ENCODE measurements at places on chromosomes 16 and 17.

GRCh38 chr16:1820096-1820945 lies 6.3 kb downstream of the HAGH start:
- DNase-seq: no peak

DNA sequence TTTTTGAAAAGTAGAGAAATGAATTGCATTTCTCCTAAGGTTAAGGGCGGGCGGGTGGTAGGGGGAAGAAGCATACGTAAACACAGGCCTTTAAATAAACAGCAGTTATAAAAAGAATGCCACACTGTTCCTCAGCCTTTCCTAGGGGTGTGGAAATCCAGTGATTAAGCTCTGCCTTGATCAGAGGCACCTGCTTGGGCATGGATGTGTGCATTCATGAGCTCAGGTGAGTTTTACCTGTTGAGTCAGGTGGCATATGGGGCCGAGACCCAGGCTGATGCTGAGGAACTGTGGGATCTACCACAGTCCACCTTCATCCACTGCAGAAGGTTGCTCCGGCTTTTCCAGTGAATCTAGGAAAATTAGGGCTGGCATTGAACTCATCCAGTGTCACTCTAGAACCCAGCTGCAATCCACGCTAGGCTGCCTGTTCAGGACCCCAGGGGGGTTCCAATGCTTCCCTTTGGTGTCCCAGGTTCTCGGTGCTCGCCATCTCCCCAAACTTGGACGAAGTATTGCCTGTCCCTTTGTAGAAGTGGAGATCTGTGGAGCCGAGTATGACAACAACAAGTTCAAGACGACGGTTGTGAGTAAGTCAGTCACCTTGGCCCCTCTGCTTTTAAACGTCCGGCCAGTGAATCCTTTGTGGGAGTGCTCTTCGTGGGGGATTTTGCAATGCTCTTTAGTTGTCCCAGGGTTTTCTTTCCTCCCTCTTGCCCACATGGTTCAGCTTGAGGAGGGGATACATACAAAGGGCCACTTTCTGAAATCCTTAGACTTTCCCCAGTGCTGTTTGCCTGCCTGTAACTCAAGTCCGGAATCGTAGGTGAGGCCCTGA lies 72.7 kb downstream of the SDR42E1 start:
- no peak for DNase-seq

DNA sequence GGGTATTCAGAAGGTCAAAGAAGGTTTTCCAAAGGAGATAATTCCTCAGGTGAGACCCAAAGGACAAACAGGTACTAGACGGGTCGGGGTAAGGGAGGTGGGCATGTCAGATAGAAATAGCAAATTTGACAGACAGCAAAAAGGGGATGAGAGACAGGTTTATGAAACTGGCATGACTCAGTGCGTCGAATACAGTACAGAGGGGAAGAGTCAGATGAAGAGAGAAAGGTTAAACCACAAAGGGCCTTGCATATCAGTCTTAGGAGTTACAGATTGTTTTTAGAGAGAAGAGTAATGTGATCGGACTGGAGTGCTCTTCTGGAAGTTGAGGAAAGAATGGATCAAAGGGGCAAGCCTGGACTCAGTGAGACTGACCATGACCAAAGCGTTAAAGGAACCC lies 88.4 kb downstream of the ZZEF1 start:
- no peak for DNase-seq

GRCh38 chr16:3949287-3949686 lies 68.8 kb upstream of the CREBBP start:
- DNase-seq: no peak

DNA sequence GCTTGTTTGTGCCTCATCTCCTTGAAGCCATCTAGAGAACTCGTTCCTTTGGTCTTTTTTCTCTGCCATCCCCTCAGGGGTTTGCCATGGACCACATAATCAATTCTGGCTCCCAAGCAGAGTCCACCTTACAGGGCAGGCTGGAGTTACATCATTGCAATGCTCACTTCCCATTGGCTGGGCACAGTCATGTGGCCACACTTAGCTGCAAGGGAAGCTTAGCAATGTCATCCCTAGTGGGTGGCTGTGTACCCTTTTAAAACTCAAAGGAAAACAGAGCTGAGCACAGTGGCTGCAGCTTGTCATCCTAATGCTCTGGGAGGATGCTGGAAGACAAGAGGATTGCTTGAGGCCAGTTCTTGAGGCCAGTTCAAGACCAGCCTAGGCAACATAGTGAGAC lies 41.9 kb upstream of the POLR3E start:
- no peak for DNase-seq

- no peak for DNase-seq
Observed at GRCh38 chr17:82703935-82704865, 5.7 kb upstream of the RAB40B start.

DNA sequence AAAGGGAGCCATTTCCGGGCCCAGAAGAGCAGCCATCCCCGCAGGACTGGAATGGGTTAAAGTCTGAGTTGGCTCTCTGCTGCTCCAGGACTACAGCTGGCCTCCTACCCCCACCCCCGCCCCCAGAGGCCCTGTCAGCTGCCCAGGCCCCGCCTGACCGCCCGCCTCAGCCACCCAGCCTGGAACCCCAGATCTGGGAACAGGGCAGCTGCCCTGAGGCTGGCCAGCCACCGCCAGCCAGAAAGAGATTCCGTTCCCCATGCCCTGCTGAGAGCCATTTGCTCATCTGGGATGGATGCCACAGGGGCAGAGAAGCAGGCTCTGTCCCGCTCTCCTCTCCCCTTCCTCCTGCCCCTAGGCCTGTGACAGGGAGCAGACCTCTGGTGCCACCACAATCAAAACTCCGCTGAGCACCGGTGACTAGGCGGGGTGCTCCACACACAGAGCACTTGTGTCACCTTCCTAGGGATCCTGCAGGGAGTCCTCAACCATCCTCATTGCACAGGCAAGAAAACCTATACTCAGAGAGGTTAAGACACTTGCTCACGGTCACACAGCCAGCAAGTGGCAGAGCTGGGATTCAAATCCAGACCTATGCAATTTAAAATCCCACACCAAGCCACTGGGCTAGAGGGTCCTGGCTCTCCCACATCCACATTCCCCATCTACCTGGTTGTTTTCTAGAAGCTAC lies 44.1 kb downstream of the ZNF423 start:
- DNase-seq: no peak

GRCh38 chr16:81405702-81406113 lies 38.9 kb upstream of the CMIP start:
- DNase-seq: peak; percentile 53

- DNase-seq: no peak
Observed at GRCh38 chr16:53600126-53600525, 97.1 kb upstream of the AKTIP start.

DNA sequence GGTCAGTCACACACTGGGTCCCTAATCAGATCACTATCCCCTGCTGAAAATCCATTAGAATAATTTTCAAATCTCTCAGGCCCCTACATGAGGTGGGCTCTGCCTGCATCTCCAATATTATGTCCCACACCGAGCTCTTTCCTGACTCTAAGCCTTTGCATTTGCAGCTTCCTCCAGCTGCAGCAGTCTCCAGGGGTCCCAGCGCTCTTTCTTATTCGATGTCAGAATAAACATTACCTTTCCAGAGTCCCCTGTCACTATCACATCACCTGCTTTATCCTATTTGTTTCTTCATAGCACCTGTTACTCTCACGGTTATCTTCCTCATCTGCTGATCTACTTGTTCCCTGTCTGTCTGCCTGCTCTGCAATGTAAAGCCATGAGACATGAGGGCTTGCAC lies 57.3 kb upstream of the MON1B start:
- no peak for DNase-seq

DNA sequence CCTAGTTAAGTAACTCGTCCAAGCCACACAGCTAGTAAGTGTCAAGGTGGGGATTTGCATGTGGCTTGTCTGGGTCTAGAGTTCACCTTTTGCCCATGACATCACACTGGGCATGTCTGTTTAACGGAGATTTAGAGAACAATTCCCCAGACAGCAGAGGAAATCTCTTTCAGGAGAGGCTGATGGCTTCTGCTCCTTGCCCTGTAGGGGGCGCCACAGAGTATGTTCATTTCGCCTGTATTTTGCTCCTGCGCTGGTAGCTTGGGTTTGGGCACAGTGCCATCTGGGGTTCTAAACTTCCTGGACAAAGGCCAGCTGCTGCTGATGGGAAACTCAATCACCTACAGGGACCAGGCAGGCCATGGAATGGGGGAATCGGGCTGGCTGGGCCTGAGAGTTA lies 20.4 kb downstream of the OTOA start:
- peak; percentile 64 for DNase-seq
